Dorsolateral prefrontal cortex (tissue), 122 donors: ENCODE measurements at places on chromosomes 12 and 14. TPM values are rescaled to one million over a fixed set of nuclear protein-coding genes. Genes with fewer than 3 reads are reported as not detected.
A peak's percentile ranks its signal among the peaks of the same experiment; 100 is the strongest.

The IGFBP6 gene
- 16.1 TPM for total RNA-seq

The CHURC1 gene
- 59.9 TPM for total RNA-seq

DNA sequence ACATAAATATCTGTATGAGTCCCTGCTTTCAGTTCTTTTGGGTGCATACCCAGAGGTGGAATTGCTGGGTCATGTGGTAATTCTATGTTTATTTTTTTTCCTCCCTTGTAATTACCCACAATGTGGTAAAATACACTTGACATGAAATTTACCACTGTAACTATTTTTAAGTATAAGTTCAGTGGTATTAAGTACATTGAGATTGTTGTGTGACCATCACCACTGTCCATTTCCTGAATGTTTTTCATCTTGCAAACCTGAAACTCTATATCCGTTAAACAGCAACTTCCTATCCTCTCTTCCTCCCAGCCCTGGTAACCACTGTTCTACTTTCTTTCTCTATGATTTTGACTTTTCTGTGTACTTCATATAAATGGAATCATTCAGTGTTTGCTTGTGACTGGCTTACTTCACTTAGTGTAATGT lies 51.4 kb downstream of the BORCS5 start:
- no peak for DNase-seq

GRCh38 chr12:58452546-58452945 lies 467.8 kb downstream of the LRIG3 start:
- DNase-seq: no peak

DNA sequence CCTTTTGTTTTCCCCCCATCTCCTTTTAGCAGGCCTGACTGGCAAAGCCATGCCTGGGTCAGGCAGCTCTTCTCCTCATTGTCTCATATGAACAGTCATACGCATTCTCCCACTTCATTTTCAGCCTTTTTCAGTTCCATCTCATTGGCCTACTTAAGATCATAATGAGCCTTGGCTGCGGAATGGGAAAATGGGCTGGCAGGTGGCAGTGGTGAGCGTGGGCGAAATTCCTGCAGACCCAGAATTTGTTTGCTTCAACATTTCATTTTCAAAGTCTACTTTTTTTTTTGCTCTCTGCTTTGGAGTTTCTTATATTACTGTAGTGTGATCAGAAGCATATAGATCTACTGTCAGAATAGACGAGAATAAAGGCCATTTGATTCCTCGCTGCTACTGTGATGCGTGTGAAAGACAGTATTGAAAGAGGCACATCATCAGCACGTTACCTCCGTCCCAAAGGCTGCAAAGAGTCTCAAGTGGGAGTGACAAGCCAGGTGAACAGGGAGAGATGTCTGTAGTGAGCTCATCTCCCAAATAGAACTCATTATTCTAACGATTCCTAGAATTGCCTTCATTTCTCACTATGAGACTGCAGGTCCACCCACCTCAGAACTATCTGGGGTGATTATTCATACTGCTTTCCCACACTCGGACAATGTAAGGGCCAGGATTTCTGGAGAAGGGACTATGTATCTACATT lies 73.7 kb downstream of the TBK1 start:
- peak; percentile 30 for DNase-seq

GRCh38 chr12:118465706-118466105 lies 89.4 kb downstream of the SUDS3 start:
- DNase-seq: no peak

- DNase-seq: no peak
Measured at GRCh38 chr12:26434299-26435068, 239.1 kb downstream of the SSPN start.

DNA sequence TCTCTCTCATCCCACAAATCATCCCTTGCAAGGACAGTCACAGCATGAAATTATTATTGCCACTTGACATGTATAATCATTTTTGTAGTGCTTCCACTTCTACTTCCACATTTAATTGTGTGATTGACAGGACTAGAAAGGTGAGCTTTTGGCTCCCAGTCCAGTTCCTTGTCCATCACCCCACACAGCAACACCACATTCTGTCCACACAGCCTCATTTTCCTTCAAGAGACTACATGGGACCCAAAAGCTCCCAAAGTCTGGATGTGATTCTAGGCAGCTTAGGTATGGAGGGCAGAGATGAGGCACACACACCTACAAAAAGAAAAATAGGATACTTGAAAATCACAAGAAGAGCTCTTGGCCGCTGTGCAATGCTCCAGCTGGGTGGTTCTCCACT lies 366.3 kb downstream of the DPF3 start:
- DNase-seq: no peak

- DNase-seq: no peak
Measured at GRCh38 chr14:89365061-89365801, 51.8 kb downstream of the FOXN3 start.
